ENCODE measurements at places on chromosomes 2 and 18.

- no peak for DNase-seq
Observed at GRCh38 chr2:28231110-28231631, 161.5 kb upstream of the FOSL2 start.

GRCh38 chr2:238573065-238573778, 146.5 kb downstream of the ASB1 start:
- DNase-seq: no peak

GRCh38 chr18:76255070-76255683, 239.9 kb downstream of the ZNF516 start:
- DNase-seq: no peak

DNA sequence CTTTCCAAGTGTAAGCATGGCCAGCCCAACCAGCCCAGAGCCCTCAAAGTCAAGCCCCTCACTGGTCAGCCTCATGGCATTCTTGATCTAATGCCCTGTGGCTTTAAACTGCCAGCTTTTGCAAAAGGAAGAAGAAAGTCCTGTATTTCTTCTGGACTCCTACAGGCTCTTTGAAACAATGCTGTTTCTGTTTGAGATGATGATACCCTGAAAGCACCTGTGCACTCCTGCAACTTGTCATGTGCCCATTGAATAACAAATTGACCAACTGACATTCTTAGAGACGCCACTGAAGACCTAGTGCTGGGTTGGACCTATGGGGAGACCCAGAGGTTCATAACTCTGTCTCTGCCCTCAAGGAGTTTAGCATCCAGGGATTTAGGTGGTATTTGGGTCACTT, 82.0 kb upstream of the MSH2 start:
- no peak for DNase-seq

- DNase-seq: no peak
Observed at GRCh38 chr18:2895391-2895790, 48.6 kb downstream of the EMILIN2 start.

- no peak for DNase-seq
Observed at GRCh38 chr2:156385242-156385641, 50.9 kb upstream of the GPD2 start.

DNA sequence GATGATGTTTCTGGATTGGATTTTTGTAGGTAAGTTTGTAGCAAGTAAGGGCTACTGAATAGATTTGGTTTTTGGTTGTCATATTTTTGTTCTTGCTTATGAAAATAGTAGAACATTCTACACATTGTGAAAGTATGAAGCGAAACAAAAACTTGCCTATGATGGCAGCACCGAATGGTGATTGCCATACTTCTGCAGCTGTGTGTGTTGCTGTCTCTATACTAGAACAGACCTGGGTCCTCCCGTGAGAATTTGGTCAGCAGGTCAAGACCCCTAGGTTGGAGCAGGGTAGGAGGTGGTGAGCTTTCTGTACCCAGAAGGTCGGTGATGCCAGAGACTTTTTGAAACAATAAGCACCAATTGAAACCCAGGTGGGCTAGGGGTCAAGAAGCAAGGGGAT, 322.6 kb downstream of the PRKCE start:
- no peak for DNase-seq
